NCI-H226 (cell line): ENCODE measurements at places on chromosomes 6 and 20.
A peak's percentile ranks its signal among the peaks of the same experiment; 100 is the strongest.

- DNase-seq: no peak
Observed at GRCh38 chr6:53263917-53264316, 84.8 kb downstream of the ELOVL5 start.

- DNase-seq: no peak
Observed at GRCh38 chr6:25709761-25710160, 44.8 kb upstream of the SLC17A4 start.

- no peak for DNase-seq
Observed at GRCh38 chr6:158016571-158017383, 35.1 kb downstream of the SYNJ2 start.

- DNase-seq: no peak
Observed at GRCh38 chr20:11965602-11966001, 47.9 kb downstream of the BTBD3 start.

GRCh38 chr6:105675715-105676397, 273.0 kb upstream of the PREP start:
- DNase-seq: peak; percentile 77

- DNase-seq: no peak
Observed at GRCh38 chr6:30066082-30066481, 916 bp upstream of the PPP1R11 start.

GRCh38 chr20:19071446-19071725, 141.1 kb upstream of the SLC24A3 start:
- DNase-seq: no peak

GRCh38 chr6:111800259-111800765, 72.9 kb downstream of the FYN start:
- no peak for DNase-seq

DNA sequence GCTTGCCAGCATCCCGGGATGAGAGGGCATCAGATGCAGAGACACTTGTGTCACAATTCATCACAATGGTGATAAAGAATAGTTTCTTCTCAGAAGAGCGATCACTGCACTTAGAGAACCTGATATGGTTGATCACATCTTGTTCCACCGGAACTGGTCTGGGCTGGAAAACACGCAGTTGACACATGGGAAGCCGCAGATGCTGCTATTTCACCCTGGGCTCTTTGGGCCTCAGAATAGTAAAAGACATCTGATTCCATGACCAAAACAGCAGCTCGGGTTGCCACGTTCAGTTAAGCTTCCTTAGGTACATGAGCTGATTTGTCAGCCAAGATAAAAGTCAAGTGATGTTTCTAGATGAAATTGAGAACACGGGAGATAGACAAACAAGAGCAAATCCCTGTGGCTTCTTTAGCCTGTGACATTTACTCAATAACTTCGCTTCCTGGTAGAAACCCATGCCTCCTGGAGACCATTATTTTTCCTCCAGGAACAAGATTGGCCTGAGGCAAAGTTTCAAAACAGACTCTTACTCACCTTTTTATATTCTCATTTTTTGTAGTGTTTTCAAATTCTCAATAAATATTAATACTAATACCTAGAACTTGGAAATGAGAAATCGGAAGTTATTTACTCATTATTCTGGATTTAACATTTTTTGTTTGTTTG, 59.4 kb downstream of the TRMT6 start:
- no peak for DNase-seq

DNA sequence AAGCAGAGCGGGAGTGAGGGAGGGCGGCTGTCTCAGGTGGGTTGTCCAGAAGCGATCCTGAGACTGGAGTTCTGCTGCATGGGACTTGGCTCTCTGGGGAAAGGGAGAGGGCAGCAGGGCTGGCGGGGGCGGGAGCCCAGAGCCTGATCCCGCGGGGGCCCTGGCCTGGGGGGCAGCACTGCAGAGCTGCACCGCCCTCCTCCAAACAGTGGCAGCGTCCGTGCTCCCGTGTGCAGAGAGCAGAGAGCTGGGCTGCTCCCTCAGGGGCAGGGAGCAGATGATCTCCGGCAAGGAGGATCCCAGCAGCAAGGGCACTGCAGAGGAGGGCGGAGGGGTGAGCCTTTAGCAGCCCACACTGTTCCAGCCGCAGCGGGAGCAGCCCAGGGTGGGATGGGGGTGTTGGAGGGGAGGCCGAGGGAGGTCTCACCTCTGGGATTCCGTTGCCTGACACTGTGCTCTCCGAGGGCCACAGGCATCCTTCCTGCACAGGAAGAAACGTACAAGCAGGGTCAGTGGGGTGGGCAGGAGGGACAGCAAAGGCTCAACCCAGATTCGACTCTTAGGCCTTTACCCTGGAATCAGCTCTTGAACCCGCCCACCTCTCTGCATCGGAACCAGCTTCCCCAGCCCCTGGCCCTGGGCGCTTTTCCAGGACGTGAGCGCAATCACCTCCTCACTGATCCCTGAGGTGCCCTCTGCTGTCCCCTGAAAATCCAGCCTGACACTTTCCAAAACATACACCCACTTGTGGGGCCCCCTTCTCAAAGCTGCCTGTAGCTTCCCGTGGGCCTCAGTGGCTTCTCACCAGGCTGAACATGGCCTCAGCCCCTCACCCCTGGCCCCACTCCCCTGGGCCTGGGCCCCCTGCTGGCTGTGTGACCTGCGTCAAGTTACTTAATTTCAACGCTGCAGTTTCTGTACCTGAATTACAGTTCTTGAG, 32.6 kb upstream of the ZBP1 start:
- no peak for DNase-seq

DNA sequence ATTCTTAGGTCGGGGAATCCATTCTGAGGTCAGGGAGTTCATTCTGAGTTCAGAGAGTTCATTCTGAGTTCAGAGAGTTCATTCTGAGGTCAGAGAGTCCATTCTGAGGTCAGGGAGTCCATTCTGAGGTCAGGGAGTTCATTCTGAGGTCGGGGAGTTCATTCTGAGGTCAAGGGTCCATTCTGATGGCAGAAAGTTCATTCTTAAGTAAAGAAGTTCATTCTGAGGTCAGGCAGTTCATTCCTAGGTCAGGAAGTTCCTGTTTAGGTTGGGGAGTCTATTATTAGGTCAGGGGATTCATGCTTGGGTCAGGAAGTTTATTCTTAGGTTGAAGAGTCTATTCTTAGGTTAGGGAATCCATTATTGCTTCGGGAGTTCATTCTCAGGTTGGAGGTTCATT, 16.5 kb upstream of the NXT1 start:
- DNase-seq: no peak

GRCh38 chr6:20673458-20673857, 139.2 kb downstream of the CDKAL1 start:
- DNase-seq: no peak

GRCh38 chr6:53203483-53203882, 54.8 kb upstream of the GCM1 start:
- DNase-seq: no peak

DNA sequence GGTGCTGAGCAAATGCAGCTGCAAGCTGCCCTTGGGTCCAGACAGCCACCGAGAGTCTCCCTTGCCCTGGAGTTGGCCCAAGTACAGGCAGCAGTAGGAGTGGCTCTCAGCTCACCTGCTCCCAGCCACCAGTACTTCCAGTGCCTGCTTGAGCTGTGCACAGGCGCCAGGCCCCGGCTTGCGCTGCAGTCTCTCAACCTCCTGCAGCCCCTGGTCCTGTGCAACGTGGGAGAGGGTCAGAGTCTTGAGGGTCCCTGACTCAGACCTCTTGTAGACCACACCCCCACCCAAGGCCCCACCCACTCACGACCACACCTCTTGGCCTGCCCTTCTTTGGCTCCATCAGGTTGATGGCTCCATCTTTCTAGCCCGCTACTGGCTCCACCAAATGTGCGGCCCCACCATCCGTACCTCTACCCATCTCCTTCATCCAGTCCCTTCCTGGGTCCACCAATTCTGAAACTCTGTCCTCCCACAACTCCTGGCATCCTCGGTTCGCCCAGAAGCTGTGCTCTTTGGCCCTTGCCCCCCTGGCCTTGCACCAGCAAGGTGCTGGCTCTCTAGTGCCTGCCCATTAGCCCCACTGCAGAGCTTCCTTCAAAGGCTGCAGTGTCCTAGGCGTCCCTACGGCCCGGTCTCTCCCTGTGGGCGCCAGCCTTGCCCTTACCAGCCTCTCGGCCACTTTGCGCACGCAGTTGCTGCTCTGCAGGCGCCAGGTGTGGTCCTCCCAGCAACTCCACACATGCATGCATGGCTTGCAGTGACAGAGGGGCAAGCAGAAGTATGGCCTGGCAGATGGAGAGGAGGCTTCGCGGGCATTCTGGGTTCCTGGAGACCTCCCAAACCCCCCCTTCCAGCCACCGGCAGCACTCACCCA, 16.5 kb upstream of the SPAG4 start:
- DNase-seq: no peak

DNA sequence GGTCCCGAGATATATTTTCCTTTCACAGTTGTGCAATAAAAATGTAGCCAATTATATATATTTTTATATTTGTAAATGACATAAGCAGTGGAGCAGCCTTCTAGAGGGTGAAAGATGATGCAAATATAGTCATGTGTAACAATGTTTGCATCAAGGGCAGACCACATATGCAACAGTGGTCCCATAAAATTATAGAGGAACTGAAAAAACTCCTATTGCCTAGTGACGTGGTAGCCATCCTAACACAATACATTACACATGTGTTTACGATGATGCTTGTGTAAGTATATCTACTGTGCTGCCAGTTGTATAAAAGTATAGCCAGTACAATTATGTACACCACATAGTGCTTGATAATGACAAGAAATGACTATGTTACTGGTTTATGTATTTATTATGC, 162.8 kb downstream of the ZFAND3 start:
- no peak for DNase-seq

DNA sequence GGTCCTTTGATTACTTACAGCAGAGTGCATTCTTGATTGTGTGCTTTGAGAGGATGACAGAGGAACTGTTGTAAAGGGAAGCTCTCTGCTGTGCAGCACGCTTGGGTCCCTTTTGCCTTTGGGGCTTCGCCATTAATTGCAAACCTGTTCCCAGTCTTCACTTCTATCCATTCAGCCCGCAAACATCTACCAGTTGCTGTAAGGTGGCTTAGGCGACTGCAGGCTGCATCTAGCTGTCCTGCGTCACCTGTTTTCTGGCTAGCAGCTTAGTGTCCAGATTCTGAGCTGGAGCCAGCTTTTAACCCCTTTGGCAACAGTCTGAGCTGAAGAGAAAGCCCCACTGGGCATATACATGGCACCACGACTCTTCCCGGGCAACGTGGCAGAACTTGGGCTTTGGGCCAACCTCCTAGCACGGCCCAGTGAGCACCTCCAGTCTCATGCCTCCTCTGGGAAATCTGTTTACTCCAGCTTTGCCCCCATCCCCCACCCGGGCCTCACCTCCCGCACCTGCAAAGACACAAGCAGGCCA, 2.5 kb upstream of the FASTKD5 start:
- DNase-seq: no peak

DNA sequence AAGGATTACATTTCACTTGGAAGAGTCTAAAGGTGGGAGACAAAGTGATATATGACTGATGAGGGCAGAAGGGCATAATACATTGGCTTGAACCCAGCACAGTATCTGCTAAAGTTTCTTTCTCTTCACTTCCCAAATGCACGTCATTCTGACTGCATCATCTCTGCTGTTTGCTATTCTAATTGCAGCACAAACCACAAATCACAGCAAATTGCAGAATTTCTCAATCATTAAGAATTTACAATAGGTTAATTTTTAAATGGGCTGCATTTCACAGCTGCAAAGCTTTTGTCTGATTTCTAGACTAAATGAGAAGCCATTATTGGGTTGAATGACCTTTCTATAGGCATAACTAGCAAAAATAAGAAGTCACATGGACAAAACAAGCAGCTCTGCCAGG, 337.0 kb downstream of the RNGTT start:
- no peak for DNase-seq

DNA sequence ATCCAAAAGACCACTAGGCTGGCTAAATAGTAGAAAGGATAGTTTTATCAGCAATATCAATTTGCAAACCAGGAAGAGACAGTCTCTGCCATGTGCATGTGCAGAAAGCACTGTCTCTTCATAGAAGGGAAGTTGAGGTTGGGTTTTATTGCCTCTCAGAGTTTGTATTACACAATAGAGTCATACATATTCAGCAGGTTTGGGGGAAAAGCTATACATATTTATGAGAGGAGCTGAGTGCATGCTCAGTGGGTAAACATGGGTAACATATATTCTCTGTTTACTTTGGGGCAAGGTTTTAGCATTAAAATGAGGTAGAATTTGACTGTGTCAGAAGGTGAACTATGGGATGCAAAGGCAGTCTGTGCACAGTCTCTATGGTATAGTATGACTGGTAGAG, 14.9 kb downstream of the TMEM170B start:
- no peak for DNase-seq

- no peak for DNase-seq
Observed at GRCh38 chr20:59661621-59662020, 57.3 kb downstream of the PHACTR3 start.

DNA sequence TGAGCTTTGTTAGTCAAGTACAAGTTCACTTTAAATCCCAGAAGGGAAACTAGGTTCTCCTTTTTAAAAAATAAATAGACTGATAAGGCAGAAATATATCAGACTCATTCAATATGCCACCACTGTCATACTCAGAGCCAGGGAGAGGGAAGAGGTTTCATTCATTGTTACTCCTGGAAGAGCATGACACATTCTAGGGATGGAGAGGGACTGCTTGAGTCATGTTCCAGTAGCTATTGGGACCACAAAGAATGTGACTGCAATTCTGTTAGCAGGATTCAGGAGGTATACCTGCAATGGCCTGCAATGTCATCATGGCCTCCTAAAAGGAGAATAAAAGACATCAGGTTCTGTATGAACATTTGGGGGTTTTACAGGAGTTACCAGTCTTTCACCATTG, 167.6 kb downstream of the TFAP2B start:
- no peak for DNase-seq

DNA sequence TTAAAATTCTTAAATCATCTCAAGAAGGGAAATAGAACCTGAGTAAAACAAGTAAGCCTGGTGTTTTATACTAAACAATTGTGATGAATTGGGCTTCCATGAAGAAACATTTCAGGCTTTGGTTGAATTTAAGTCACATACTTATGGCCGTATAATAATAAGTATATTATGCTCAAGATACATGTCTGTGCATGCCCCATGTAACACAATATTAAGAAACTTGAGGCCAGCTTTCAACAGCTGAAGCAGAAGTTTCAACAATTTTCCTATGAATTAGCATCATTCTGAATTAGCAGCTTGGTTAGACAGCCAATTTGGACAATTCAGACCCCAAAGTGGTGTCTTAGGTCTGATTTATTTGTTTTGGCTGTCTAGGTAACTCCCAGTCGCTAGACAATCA, 243.7 kb downstream of the MYLK4 start:
- DNase-seq: no peak

- DNase-seq: no peak
Observed at GRCh38 chr6:52251113-52251512, 6.8 kb upstream of the IL17F start.

DNA sequence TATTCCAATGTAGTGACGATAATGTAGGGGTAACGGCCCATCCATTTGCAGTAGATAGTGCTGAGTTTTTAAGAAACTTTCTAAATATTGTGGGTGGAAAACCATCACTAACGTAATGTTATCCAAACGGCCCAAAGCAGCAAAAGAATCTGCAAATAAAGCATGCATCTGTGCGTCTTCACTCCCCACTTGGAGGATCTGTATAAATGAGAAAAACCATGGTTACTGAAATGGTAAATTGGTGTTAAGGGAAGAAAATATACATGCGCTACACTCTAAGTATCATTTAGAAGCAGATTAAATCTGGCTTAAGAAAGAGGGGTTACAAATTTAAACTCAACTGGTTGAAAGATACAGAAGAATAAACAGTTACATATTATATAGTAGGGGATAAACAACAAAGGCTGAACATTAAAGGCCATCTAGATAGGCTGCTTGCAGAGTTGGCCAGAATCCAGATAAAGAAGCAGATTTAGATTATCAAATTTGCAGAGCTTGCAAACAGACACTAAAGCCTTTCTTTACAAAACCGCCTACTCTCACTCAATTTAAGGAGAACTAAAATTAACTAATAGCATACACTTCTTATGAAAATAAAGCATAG, 93.3 kb downstream of the SESN1 start:
- DNase-seq: no peak
